A549 treated with GW870086 at 1 μM for 4 hours (cell line): ENCODE measurements at places on chromosomes 16 and 17. TPM values are rescaled to one million over a fixed set of nuclear protein-coding genes. Genes with fewer than 3 reads are reported as not detected.

Gene CDH1
- total RNA-seq: 3.9 to 5.1 TPM (median 4.2 TPM) in 5 replicates

Gene NOXO1
- total RNA-seq: 0.25 to 0.58 TPM (median 0.37 TPM) in 3 of 5 replicates, not detected in the others

Gene LRRC37A
- 0.79 to 0.99 TPM (median 0.83 TPM) in 5 replicates for total RNA-seq

Gene PRR15L
- total RNA-seq: 0.81 to 1.1 TPM (median 0.92 TPM) in 5 replicates

Gene C17orf67
- total RNA-seq: 1.3 to 2.2 TPM (median 1.7 TPM) in 5 replicates

Gene GAS2L2
- total RNA-seq: 0.07 to 0.12 TPM (median 0.09 TPM) in 3 of 5 replicates, not detected in the others

Gene FOXC2
- 1.8 to 2.9 TPM (median 2.4 TPM) in 5 replicates for total RNA-seq

Gene HSD11B2
- 1.3 to 2.1 TPM (median 1.5 TPM) in 5 replicates for total RNA-seq

Gene PAM16
- 65.2 to 86.3 TPM (median 75.2 TPM) in 5 replicates for total RNA-seq

Gene INCA1
- 1.1 to 1.9 TPM (median 1.6 TPM) in 5 replicates for total RNA-seq

Gene TRPV3
- 0.25 to 0.37 TPM (median 0.29 TPM) in 5 replicates for total RNA-seq

Gene RHBDL3
- 3.3 to 5.5 TPM (median 4.9 TPM) in 5 replicates for total RNA-seq

Gene KRTAP17-1
- total RNA-seq: not detected in 5 replicates

Gene EXOC3L1
- 0.09 to 0.30 TPM (median 0.23 TPM) in 3 of 5 replicates, not detected in the others for total RNA-seq

Gene ITGB4
- 74.8 to 94.7 TPM (median 80.4 TPM) in 5 replicates for total RNA-seq

Gene CACNG1
- total RNA-seq: 0.10 to 0.16 TPM in 2 of 5 replicates, not detected in the others

Gene TEDC2
- total RNA-seq: 15.6 to 20.9 TPM (median 19.0 TPM) in 5 replicates

Gene NSRP1
- 25.9 to 32.7 TPM (median 29.8 TPM) in 5 replicates for total RNA-seq

Gene RCVRN
- total RNA-seq: not detected in 5 replicates

Gene TMEM220
- total RNA-seq: 2.8 to 4.2 TPM (median 3.1 TPM) in 5 replicates

Gene ABCA9
- total RNA-seq: not detected in 5 replicates

Gene PIGW
- total RNA-seq: 21.5 to 25.9 TPM (median 23.7 TPM) in 5 replicates

Gene CIBAR2
- not detected in 5 replicates for total RNA-seq

Gene GCGR
- 0.15 to 0.67 TPM (median 0.54 TPM) in 5 replicates for total RNA-seq
